ENCODE measurements at places on chromosomes 3 and 15.

GRCh38 chr15:43250785-43251184 lies 15.9 kb downstream of the TGM5 start:
- no peak for DNase-seq

DNA sequence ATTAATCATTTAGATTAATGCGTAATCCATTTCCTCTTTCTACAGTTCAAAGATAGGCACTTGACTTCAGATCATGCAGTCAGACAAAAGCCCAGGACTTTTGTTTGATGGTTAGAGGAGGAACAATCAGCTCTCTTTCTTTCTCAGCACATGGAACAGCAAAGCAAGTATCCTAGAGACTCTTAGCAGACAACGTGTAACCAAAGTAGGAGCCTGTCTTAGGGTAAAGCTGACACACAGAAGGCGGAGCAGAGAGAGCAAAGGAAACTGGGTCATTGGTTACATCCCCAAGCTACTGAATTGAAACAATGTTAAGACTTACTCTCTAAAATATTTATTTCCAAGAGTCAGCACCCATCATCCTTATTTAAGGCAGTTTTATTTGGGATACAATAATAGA lies 110.0 kb upstream of the HES1 start:
- no peak for DNase-seq

- DNase-seq, result no peak
Measured at GRCh38 chr15:31342381-31342780, 15.7 kb downstream of the KLF13 start.

DNA sequence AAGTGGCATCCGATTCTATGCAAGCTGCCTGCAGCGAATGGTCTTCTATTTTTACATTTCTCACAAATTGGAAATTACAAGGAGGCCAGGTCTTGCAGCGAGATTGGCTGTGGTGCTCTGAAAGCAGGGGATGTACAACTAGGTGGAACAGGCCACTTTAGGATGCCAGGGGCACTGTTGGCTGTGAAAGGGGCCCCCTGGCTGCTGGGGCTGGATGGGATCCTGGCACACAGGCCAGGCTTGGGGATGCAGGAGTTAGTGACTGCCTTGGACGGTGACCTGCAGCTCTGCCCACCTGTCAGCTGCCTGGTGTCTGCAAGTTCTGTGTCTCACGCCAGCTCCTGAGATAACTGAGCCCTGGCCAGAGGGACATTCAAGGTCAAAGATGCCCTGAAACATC lies 4.6 kb downstream of the SLC6A1 start:
- no peak for DNase-seq

- no peak for DNase-seq
Measured at GRCh38 chr3:116393199-116393598, 52.1 kb downstream of the LSAMP start.

DNA sequence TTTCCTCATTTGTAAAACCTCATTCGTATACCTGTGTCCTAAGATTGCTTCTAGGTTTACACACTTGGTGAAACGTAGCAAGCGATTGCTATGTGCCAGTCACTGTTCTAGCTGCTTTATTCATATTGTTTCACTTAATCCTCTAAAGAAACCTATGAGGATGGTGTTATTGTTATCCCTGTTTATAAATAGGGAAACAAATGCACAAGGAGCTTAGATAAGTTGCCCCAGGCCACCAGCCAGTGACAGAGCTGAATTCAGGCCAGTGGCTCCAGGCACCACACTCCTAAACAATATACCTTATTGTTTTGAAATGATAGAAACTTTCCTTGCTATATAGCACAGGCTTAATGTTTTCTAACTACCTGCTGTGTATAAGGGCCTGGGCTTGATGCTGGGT lies 44.0 kb downstream of the LPP start:
- no peak for DNase-seq

DNA sequence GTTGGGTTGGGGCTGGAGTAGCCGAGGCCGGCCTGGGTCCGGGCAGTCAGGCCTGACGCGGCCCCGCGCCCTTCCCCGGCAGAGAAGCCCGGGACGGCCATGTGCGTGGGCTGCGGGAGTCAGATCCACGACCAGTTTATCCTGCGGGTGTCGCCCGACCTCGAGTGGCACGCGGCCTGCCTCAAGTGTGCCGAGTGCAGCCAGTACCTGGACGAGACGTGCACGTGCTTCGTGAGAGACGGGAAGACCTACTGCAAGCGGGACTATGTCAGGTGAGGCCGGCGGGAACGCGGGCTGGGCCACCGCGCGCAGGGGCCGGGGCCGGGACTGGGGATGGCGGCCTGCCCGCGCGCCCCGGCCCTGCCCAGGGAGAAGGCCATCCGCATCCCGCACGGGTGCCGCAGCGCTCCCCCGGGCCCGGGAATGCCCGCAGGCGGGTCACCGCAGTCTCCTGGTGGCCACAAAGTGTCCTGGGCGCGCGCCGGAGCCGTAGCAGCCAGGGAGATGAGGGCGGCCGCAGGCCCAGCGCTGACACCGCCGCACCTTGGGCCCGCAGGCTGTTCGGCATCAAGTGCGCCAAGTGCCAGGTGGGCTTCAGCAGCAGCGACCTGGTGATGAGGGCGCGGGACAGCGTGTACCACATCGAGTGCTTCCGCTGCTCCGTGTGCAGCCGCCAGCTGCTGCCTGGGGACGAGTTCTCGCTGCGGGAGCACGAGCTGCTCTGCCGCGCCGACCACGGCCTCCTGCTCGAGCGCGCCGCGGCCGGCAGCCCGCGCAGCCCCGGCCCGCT lies 1.3 kb downstream of the ISL2 start:
- no peak for DNase-seq

GRCh38 chr3:6039971-6040370 lies 820.9 kb upstream of the GRM7 start:
- DNase-seq, result no peak

DNA sequence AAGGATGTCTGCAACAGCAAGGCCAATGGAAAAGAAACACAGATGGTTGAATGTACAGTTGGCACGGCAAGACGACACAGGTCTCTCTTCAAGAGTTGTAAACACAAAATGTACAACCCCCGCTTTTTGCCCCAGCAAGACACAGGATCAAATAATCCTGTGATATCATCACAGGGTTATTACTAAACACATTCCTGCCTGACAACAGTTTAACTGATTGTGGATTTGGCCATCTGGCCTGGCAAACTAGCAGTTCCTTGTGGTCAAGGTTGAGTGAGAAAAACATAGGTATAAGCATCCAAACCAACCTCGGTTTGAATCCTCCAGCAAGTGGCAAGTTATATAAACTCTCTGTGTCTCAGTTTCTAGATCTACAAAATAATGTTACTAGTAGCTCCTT lies 23.4 kb downstream of the PARP16 start:
- no peak for DNase-seq

GRCh38 chr3:169052465-169053302 lies 610.8 kb downstream of the MECOM start:
- no peak for DNase-seq

GRCh38 chr15:95325763-95326404 lies 1004.6 kb upstream of the NR2F2 start:
- DNase-seq, result no peak

DNA sequence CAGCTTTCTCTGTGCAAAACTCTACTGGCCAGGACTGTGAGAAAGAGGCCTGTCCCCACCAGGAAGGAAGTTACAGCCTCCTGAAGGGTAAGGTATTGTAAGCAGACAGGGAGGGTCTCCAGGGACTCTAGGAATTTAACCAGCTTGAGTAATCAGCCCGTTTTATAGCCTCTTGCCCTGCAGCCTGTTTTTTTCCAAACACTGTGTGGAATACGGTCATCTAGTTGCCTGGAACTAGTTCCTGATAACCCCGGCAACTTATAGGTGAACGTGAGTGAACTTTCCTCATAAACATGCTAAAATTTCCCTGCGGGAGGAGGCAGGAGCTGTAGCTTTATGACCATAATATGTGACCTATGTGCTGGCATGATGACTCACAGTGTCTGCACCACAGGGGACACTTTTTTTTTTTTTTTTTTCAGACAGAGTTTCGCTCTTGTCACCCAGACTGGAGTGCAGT lies 60.1 kb upstream of the DAZL start:
- no peak for DNase-seq

- peak; percentile 29 for DNase-seq
Measured at GRCh38 chr3:130699765-130700164, 46.9 kb downstream of the PIK3R4 start.

- no peak for DNase-seq
Measured at GRCh38 chr3:134801204-134801958, 6.3 kb downstream of the EPHB1 start.

DNA sequence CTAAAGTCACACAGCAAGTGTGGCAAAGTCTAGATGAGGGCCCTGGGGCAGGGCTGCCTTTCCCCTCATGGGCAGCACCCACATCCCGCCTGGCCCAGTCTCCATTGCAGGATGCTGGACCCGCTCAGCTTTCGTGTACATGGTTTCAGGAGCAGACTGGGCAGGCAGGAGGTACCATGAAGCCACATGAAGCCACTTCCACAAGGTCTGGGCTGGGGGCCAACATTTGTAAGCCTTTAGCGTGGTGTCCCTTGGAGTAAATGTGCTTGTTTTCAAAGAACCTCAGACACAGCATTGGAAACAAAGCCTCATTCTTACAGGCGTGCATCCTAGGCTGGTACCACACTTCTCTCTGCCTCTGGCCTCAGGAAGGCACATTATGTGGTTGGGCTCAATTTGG lies 34.5 kb downstream of the UMPS start:
- DNase-seq, result no peak

GRCh38 chr3:149620291-149621020 lies 37.4 kb downstream of the WWTR1 start:
- no peak for DNase-seq

- DNase-seq, result no peak
Measured at GRCh38 chr3:194405766-194406165, 6.7 kb upstream of the GP5 start.

DNA sequence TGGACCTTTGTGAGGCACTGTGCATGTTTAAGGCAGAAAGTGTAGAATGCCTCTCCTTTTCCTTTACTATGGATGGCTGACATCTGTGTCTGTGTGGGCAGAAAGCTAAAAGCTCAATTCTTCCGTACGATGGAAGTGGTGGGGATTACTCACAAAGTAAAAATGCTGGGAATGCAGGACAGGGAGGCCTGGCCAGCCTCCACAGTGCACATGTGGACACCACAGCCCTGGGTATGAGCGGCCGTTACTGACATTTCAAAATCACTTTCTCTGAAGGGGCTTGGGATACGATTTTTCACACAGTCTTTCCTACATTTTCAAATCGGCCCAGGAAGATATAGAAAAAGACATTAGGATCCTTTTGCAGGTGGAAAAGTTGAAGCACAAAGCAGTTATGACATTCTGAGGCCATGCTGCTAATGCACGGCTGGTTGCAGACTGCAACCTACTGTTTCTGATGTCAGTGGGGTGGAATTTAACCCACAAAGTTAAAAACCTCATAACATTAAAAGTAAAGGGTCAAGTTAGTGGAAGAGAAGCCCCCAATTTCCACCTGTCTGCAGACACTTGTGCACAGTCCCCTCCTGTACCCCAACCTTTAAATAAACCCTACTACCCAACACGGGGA lies 27.9 kb downstream of the EHD4 start:
- no peak for DNase-seq

DNA sequence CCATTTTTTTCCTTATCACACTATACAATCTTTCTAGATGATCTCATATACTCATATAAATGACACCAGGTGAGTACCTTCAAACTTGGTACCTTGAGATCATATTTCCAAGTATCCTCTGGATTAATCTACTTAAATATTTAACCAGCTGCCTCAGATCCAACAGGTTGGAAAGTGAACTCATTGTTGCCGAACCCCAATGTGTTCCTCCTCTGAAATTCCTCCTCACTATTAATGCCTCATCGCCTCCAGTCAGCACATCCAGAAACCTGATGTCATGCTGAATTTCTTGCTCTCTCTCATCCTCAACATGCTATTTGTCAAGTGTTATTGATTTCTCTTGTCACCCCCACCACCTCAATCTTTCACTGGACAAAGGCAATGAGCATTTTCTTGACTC lies 221.8 kb downstream of the FMN1 start:
- peak; percentile 29 for DNase-seq

GRCh38 chr3:116226266-116226665 lies 219.0 kb downstream of the LSAMP start:
- DNase-seq, result no peak

- peak; percentile 75 for DNase-seq
Measured at GRCh38 chr3:146160321-146160963, 542 bp downstream of the PLOD2 start.

DNA sequence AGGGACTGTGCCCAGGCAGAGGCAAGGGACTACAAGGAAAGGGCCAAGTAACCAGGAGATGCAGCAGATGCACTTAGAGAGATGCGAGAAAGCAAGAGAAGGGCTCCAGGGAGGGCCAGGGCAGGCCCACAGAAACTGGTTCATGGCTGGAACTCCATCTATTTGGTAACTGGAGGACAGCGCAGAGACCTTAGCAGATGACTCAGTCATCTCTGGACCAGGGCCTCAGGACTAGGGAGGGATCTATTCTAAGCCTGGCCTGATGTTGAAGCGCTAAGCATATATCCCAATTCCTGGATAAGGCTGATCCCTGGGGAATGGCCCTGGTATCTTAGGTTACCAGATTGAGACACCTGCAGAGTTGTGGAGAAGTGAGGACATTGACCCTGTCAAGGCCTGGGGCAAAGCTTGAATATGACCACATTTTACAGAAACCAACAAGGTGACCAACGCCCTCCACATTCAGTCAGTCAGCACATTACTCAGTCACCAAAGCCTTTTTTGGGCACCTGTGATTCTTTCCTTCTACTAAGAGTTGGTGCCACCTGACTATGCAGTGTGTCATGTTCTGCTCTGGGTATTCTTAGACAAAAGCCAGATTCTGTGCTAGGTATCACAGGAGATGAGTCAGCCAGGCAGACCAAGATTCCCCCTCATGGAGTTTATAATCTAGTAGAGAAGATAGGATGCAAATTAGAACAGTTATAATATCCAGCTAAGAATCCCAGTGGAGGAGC lies 68.4 kb upstream of the SLCO3A1 start:
- no peak for DNase-seq

DNA sequence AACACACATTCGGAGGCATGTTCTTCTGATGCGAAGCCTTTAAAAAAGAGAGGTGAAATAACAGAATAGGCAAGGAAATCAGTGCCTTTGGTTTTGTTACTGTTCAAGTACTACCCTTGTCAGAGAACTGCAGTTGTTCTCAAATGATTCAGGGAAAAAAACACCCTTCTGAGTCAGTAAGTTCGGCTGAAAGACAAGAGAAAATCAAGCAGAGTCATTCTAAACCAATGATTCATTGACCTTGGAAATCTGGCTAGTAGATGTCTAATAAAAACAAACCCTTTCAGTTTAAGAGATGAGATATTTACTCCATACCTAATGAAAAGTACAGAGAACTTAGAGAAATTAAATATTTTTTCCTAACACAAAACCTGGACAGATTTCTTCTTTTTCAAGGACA lies 72.7 kb upstream of the ABI3BP start:
- DNase-seq, result no peak

DNA sequence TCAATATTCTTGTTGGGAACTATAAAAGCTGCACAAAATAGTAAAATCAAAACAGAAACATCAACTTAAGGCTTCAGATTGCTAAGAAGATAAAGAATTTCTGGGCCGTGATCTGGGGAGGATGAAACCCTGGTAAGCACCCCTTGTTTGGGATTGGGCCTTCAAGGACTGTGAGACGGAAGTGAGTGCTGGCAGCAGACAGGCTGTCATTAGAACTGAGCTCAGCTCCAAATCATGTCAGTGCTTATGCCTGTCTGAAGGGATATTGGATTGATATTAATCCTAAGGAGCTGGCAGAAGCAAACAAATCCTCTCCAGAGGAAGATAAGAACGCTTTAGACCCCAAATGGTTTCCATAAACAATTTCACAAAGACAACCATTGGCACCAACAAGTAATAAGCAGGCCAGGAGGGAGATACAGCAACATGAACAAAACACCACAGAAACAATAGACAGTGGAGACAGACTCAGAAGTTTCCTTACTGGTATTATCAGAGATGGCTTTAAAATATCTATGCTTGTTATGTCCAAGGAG lies 72.6 kb upstream of the CTXND1 start:
- DNase-seq, result no peak
